ENCODE measurements at places on chromosomes 2 and 18.

- DNase-seq = no peak
These were observed 12.3 kb upstream of the TNFRSF11A start for GRCh38 chr18:62312851-62313250.

DNA sequence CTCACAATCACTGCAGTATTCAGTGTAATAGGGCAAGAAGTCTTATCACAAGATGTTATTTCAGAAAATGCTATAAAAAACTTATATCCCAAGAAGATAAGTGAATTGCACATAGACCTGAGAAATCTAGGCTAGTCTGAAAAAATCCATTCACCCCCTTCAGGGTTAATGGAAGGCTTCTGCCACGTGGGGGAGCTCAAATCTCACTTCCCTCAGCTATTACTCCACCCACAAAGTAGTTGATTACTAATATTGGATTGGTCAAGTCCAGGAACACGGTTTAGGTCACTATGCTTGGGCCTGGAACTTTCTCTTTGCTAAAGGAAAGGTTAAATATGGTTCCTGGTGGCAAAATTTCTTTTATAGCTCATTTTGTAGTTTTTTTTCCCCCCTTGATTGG, 51.2 kb upstream of the ADAM23 start:
- DNase-seq = peak; percentile 12

DNA sequence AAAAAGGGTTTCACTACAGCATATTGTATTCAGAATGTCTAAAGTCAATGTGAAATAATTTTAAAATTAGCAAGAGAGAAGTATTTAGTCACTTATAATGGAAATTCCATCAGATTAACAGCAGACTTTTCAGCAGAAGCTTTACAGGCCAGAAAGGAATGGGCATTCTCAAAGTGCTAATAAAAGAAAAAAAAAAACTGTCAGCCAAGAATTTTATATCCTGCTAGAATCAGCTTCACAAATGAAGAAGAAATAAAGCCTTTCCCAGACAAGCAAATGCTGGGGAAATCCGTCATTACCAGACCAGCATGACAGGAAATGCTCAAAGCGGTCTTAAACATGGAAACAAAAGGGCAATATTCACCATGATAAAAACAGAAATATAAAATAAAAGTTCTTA, 18.8 kb downstream of the LMAN1 start:
- no peak for DNase-seq

DNA sequence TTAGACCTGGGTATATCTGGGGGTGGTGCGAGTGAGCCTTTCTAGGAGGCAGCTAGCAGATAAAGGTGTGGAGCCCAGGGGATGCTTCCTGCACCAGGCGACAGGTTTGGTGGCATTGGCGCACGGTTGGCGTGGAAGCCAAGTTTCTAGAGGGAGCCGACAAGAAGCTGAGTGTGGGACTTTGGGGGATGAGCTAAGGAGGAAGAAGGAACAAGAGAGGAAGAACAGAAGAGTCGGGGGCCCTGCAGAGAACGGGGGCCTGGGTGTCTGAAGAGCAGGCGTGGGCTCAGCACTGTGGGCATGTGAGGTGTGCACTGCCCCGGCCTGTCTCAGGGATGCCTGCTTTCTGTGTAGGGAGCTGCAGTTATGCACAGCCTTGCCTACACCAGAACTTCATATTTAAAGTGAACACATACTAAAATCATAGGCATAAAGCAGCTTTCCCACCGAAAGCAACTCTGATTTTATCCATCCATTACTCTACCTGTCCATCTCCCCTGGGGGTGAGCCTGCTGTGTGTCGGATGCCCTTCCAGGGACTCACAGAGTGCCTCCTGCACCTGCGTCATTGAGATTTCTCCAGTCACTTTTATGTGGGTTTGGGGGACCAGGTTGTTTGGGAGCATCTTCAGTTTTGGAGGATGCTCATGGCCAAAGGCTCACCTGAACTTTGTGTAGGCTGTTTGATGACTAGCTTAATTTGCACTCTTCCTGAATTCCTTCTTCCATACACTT, 149.7 kb downstream of the LDLRAD4 start:
- no peak for DNase-seq

DNA sequence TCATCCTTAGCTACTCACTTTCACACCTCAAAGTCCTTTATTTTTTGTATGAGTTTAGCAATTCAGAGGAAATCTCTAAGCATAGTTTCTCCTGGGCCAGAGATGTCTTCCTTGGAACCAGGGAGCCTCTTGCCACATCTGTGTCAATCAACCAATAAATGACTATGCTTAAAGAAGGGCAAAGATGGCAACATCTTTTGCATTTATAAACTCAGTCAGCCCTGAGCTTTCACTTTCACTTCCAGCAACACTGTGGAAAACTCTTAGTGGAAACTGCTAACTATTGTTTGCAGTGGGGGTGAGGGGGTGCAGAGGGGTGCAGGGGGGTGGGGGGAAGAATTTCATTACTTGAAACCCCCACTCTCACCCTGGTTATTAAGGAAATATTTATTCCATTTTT, 3.4 kb downstream of the ACVR1C start:
- no peak for DNase-seq

GRCh38 chr2:140747665-140748064, 1383.2 kb downstream of the LRP1B start:
- DNase-seq = no peak

DNA sequence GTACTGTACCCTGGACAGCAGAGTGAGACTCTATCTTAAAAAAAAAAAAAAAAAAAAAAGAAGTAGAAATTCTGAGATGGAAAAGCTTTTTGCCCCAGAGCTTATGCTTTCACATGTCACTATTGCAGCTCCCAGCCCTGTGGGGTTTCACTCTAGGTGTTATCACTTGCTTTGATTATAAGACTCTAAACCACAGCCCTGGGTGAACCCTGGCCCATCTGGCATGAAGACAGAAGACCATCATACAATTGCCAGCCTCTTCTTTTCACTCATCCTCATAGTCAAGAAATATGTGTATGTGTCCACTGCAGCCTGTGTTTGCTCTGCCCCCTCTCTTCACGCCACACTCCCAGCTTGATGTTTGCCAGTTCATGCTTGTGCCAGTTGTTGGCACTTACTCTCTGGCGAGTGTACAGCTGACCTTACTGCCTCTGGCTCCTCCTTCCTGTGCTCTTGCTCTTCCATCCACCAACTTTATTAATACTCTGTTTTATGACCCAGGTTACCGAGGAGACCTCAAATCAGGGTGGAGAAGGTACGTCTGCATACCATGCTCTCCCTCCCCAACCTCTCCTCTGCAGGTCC, 136.7 kb upstream of the NCK2 start:
- DNase-seq = no peak

- no peak for DNase-seq
These were observed 5.1 kb downstream of the AFF3 start for GRCh38 chr2:100137318-100137717.

DNA sequence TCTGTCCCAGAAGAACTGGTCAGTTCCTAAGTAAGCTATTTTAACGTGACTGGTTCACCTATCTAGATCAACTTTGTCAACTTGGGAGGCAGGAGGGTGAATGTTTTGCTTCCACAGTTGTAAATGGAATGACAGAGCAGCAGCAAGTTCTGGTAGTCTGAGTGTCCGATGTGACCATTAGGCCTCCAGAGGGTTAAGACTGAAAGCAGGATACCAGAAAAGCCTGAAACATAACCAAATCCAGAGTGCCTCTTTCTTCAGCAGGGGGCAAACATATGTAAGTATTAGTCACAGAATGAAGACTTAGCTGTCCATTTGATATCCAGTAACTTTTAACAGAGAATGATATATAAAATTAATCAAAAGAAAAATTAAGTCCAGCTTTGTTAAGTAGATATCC, 9.2 kb downstream of the HOXD3 start:
- no peak for DNase-seq

DNA sequence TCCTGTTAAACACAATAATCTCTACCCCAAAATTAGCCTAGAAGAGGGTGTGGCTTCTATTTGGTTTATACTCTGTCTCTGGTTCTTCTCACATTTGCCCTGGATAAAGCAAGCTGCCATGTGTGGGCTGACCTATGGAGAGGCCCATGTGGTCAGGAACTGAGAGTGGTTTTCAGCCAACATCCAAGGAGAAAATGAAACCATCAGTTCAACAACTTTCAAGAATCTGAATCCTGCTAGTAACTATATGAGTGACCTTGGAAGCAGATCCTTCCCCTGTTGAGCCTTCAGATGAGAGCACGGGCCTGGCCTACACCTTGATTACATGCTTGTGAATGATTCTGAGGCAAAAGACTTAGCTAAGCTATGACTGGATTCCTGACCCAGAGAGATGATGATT, 11.5 kb upstream of the TRIB2 start:
- no peak for DNase-seq

- DNase-seq = no peak
These were observed 7.8 kb upstream of the NT5DC4 start for GRCh38 chr2:112712903-112713584.

- DNase-seq = no peak
These were observed 12.0 kb downstream of the EXOC6B start for GRCh38 chr2:72813841-72814240.

- DNase-seq = no peak
These were observed 61.9 kb upstream of the ZCCHC2 start for GRCh38 chr18:62460851-62461300.

DNA sequence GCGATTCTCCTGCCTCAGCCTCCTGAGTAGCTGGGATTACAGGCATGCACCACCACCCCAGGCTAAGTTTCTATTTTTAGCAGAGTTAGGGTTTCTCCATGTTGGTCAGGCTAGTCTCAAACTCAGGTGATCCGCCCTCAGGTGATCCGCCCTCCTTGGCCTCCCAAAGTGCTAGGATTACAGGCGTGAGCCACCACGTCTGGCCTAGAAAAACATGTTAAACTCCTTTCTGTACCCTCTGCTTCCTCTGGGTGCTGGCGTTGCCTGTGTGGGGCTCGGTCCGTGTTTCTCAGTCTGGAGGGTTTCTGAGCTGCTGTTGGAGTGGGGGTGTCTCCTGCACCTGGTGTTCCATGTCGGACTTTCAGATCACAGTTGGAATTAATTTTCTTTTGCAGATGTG, 17.9 kb downstream of the LDLRAD4 start:
- no peak for DNase-seq

GRCh38 chr18:43160509-43160908, 45.0 kb upstream of the RIT2 start:
- no peak for DNase-seq

DNA sequence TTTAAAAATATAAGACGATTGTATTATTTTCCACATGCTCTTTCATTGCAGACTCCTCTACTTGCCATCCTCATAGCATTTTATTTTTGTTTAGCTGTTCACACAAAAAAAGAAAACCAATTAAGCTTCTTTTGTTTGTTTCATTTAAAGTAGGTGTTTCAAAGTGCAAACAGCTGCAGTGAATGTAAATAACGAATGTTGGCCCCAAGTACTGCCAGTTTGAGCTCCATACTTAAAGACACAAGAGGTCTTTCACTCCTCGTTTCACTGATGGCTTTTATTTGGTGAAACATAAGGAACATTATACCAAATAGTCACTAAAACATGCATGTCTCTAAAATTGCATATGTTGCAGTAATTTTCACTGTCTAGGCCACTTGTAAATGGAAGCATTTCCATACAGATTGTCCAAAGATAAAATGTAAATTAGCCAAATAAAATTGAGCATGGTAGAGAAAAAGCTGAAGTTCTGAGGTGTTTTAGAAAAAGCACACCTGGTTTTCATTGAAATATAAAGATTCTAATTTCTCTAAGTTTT, 253.4 kb downstream of the TMX3 start:
- DNase-seq = no peak

GRCh38 chr2:120226316-120226715, 3.1 kb upstream of the TMEM185B start:
- no peak for DNase-seq

DNA sequence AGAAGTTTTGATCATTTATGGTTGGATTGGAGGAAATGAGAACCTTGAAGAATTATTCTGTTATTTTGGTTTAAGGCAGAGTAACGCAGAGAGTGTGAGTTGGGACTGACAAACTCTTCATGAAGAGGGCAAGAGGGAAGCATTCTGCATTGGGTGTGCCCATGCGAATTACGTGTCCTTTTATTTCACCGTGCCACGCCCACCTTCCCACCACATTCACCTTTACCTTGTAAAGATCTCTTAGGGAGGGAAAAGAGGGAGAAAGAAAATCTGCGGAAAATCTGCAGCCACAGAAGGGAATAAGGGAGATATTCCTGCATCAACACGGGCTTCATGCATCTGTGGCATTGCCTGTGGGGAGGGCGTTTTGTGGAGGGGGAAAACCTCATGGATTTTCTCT, 31.8 kb downstream of the SLC9A4 start:
- no peak for DNase-seq

DNA sequence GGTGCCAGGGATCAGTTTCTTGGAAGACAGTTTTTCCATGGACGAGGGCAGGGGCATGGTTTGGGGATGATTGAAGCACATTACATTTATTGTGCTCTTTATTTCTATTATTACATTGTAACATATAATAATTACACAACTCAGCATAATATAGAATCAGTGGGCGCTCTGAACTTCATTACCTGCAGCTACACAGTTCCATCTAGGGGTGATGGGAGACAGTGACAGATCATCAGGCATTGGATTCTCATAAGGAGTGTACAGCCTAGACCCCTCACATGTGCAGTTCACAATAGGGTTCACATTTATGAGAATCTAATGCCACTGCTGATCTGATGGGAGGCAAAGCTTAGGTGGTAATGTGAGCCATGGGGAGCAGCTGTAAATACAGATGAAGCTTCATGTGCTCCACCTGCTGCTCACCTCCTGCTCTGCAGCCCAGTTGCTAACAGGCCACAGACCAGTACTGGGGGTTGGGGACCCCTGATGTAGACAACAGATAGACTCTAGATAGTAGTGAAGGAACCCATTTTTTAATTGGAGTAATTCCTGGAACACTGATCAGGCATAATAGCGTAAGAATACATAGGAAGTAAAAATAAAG, 41.5 kb upstream of the MC4R start:
- DNase-seq = no peak

GRCh38 chr2:204550751-204551511, 5.7 kb downstream of the PARD3B start:
- DNase-seq = no peak

GRCh38 chr2:121910139-121910538, 154.7 kb downstream of the TSN start:
- DNase-seq = no peak

- DNase-seq = no peak
These were observed 11.4 kb upstream of the ARID5A start for GRCh38 chr2:96525211-96525507.
